ENCODE measurements at places on chromosomes 5 and 9.

DNA sequence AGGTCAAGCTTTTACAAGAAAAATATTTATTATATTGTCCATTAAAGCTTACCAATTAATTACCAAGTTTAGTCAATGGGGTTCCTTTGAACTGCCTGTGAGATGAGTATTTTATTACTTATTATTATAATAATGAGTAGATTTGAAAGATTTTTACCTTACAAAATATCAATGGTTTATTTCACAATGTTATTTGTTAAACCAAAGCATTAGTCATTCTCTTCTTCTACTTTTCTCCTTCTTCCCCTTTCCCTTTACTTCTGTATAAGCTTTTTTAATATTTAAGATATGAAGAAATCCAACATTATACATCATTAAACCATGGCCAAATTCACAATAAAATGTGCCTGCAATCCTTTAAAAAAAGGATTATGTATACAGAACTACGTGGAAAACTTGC lies 369.5 kb downstream of the ARL15 start:
- DNase-seq: no peak

GRCh38 chr9:116308076-116308475 lies 154.5 kb downstream of the PAPPA start:
- DNase-seq: no peak

- no peak for DNase-seq
These were observed 30.6 kb upstream of the PPP1R2B start for GRCh38 chr5:156819537-156819936.

DNA sequence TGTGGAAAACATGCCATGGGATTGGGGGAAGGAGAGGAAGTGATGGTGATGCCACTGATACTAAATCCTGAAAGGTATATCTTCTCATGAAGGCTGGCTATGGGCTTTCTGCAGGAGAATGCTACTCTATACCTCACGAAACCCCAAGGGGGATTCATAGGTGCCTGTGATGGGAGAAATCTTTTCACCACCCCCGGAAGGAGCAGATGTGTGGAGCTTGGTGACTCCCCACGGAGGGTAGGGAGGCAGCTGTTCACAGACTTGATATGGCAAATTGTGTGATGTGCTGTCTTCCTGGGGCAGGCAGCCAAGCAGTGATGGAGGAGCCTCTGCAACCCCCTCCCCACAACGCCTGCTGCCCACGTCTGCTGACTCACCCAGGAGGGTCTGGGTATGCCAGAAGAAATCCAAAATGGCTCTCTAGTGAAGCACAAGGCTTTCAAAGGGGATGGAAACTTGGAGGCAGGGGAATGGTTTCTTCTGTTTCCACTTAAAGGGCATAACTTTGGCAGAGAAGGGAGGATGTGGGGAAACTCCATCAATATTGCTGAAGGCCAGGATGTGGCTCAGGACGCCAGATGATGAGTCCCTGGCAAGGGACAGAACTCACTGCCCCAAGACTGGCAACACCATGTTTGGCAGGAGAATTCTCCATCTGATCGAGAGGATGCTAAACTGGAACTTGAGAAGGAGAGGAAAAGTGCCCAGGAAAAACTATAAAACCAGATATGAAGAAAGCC lies 188.3 kb downstream of the GABBR2 start:
- DNase-seq: no peak

DNA sequence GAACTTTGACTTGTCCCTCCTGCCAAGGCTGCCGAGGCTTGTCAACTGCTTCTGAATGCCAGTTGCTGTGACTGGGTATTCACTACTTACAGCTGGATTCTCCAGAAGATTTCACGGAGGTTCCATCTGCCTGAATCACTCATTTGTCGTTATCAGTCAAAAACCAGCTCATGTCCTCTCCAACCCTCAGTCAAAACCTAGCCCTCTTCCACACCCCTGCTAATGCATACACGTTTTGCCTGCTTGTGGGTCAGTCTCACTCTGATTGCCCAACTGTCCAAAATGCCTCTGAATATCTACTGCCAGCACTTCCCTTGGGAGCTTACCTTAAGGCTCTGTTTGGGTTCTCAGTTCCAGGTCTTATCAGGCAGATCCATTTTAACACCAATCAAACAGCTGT lies 238.6 kb upstream of the TMEM161B start:
- no peak for DNase-seq

GRCh38 chr5:10521466-10522223 lies 42.2 kb upstream of the ANKRD33B start:
- DNase-seq: no peak

- no peak for DNase-seq
These were observed 95.3 kb upstream of the PITX1 start for GRCh38 chr5:135129307-135129706.

DNA sequence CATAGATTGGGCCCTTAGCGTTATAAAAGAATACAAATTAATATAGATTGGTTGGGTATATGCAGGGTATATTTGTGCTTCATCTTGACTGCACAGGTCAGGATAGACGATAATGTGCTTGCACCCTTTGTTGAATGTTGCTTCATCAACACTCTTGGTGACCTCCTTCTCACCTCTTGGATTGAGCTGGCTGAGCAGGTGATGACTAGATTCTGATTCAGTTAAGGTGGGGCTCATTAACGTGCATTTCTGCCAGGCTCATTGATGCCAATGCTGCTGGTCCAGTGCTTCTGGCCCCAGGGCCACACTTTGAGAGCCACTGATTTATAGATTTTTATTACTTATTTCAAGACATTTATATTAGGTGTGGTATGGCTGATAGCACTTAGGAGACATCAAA lies 27.7 kb downstream of the PCSK5 start:
- no peak for DNase-seq

DNA sequence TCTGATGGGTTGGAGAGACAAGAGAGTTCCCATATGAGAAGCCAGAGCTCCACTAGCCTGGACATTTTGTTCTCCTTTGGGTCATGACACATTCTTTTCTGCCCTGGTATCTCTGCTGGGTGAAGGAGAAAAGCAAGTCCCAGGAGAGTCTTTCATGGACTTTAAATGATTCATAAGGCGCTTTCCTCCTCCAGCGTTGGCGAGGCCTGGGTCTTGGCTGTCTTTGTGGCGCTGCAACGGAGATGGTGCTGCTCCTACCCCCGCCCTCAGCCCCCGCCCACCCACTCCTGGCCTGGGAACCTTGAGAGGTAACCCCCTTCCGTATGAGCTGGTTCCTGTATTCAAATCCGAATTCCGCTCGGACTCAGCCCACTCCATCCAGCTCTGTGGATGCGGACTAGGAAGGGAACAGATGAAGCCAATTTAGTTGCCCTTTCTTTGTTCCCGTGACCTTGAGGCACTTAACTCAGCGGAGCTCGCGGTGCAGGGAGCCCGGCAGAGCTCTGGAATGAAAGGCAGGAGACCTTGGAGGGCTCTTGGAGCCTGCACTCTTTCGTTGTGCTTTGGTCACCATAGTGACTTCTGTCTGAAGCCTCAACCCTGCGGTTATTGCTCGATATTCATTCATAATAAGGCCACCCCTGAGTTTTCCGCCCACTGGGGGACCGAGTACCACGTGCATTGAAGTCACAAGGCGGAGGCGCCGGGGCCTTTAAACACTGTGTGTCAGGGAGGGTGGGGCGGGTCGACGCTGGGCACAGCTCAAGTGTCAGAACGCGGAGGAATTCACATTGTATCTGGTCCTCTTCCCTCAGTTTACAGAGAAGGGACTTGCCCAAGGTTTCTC lies 14.0 kb upstream of the PWWP2A start:
- DNase-seq: no peak

GRCh38 chr9:27204578-27204977 lies 92.4 kb downstream of the EQTN start:
- DNase-seq: no peak

GRCh38 chr5:8650186-8650585 lies 781.2 kb downstream of the MTRR start:
- DNase-seq: no peak

- no peak for DNase-seq
These were observed 36.9 kb downstream of the SCAI start for GRCh38 chr9:125106285-125106893.

- DNase-seq: no peak
These were observed 29.7 kb upstream of the AKNA start for GRCh38 chr9:114417511-114417910.

DNA sequence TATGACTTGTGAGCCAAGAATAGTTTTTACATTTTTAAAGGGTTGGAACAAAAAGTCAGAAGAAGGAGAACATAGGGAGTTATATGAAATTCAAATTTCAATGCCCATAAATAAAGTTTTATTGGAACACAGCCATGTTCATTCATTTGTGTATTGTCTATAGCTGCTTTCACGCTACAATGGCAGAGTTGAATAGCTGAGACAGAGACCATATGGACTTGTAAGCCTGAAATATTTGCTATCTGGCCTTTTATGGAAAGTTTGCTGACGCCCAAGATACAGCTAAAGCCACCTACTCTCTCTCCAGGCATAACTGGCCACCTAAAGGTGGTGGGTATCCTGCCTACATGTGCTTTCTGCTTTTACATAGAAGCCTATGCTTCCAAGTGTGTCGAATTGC lies 10.9 kb downstream of the DAB2IP start:
- no peak for DNase-seq

GRCh38 chr9:87278971-87279733 lies 218.5 kb upstream of the DAPK1 start:
- no peak for DNase-seq

- DNase-seq: no peak
These were observed 34.0 kb upstream of the AFAP1L1 start for GRCh38 chr5:149237662-149238061.

DNA sequence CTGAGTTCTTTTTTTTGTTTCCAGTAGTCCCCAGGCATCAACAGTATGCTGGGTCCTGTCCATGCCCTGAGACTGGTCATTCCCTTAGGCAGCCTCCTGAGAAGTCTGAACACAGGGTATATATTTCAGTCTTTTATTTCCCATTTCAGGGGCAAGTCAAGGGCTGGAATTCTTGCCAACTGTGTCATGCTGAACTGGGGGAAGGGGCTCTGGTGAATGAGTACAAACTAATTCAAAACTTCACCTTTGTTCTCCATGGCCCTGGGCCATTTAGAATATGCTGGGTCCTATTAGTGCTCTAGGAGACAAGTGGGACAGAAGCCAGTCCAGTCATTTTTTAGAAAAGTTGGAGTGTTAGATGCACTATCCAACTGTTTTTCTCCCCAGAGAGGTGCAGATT lies 170.3 kb downstream of the TMC1 start:
- DNase-seq: no peak

GRCh38 chr9:110157823-110158664 lies 49.9 kb downstream of the C9orf152 start:
- no peak for DNase-seq

DNA sequence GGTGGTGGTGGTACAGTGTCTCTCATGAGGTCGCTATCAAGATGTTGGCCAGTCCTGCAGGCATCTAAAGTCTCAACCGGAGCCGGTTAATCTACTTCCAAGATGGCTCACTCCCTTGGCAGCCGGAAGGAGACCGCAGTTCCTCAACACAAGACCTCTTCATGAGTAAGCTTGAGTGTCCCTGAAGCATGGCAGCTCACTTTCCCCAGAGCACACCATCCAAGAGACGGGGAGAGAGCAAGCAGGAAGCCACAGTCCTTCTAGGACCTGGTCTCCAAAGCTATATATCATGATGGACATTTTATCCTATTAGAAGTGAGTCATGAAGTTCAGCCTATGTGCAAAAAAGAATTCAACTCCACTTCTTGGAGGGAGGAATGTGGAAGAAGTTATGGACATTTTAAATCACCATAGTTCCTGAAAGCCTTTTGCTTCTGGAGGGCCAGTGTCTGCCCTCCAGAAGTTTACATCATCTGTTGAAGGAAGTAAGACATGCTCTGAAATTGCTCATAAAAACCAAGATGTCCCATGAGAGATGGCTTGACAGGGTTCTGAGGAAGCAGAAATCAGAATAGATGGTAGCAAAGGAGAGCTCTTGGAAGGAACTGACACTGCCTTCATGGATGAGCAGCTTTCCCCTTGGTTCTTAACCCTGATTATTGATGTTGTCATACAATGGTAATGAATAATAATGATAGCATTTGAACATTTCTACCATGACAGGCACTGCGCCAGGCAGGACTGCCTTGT lies 21.3 kb downstream of the GALNT10 start:
- no peak for DNase-seq

- no peak for DNase-seq
These were observed 31.6 kb downstream of the TNFSF8 start for GRCh38 chr9:114898741-114899140.

- no peak for DNase-seq
These were observed 30.0 kb upstream of the NREP start for GRCh38 chr5:111787006-111787405.

DNA sequence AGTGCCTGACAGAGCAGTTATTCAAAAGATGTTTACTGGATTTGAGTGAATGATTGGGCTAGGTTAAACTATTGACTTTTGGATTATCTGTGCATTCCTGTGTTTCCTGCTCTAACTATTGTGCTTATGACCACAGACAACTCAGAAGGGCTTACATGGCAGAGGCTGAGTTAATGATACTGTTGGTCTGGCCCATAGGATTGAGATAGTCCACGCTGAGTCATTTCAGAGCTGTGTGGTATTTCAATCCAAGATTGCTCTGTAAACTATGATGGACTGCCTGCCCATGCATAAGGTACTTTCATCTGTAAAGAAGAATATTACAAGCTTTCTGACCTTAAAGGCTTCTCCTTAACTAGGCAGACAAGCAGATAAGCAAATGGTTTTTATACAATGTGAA lies 49.1 kb upstream of the SLIT3 start:
- DNase-seq: no peak

DNA sequence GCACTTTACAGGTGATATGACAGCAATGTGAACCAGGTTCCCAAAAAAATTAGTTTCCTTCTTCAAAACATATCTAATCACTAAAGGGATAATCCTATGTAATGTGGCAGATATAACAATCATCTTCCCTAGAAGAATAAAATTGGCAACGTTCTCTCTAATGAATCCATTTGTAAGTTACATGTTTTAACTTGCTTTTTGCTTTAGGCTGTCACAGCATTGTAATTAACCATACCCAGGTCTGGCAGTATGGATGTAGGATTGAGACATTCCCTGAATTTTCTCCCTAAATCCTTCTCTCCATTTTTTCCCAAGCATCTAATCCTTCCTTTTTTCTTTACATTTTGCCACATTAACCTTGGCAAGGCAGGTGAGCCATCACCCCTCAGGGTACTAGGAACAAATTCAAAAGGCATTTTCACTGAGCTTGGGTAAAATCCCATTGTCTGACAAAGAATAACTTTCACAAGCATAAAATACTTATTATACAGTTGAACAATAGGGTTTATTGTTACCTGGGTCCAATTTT lies 548.3 kb downstream of the SEMA5A start:
- no peak for DNase-seq

DNA sequence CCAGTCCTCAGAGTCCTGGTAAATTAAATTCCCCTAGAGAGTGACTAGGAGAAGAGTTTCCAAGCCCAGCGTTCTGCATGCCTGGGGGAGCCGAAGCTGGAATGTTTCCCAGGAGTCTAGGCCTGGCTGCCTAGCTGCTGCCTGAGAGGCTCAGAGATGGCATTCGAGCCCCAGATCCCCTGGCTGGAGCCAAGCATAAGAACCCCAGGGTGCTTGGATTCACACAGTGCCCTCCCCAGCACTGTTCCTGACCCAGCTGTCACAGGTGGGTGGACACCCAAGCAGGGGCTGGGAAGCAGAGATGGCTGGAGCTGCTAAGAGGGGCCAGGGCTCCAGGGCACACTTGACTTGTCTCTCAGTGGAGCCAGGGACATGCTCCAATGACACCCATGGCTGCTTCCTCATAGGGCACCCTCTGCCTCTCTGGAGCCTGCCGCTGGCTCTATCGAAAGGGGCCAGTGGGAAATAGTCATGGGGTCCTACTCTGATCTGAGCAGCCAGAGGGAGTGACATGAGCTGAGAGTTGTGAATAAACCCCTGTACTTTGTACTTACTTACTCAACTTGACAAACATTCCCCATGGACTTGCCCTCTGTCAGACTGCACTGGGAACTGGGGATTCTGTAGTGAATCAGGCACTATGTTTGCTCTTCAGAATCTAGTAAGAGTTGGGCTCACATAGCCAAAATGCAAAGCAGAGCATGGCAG lies 62.6 kb upstream of the XPA start:
- no peak for DNase-seq

Measured in prostate gland (tissue), 2 donors.